Mesenteric fat pad (tissue), 1 donor: ENCODE measurements at places on chromosomes 4 and X.
A peak's percentile ranks its signal among the peaks of the same experiment; 100 is the strongest.

DNA sequence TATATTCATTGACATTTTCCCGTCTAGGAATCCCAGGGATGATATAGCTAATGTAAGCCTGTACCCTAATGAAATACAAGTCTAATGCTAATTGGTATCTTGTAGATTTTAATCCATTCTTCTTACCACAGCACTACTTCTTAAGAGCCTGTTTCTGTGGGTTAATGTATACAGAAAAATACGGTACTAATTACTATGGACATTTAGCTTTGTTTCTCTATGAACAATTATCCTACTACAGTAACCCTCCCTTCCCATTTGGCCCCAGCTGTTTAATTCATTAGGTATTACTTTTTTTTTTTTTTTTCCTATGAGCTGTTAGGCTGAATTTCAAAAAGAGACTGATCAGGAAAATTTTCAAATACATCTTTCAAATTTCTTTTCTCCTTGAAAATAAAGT lies 245.1 kb upstream of the SLC7A11 start:
- DNase-seq, result no peak

GRCh38 chrX:34238896-34239295 lies 106.8 kb upstream of the FAM47A start:
- DNase-seq, result no peak

- no peak for DNase-seq
These were observed 186.7 kb upstream of the NOCT start for GRCh38 chr4:138828926-138829325.

DNA sequence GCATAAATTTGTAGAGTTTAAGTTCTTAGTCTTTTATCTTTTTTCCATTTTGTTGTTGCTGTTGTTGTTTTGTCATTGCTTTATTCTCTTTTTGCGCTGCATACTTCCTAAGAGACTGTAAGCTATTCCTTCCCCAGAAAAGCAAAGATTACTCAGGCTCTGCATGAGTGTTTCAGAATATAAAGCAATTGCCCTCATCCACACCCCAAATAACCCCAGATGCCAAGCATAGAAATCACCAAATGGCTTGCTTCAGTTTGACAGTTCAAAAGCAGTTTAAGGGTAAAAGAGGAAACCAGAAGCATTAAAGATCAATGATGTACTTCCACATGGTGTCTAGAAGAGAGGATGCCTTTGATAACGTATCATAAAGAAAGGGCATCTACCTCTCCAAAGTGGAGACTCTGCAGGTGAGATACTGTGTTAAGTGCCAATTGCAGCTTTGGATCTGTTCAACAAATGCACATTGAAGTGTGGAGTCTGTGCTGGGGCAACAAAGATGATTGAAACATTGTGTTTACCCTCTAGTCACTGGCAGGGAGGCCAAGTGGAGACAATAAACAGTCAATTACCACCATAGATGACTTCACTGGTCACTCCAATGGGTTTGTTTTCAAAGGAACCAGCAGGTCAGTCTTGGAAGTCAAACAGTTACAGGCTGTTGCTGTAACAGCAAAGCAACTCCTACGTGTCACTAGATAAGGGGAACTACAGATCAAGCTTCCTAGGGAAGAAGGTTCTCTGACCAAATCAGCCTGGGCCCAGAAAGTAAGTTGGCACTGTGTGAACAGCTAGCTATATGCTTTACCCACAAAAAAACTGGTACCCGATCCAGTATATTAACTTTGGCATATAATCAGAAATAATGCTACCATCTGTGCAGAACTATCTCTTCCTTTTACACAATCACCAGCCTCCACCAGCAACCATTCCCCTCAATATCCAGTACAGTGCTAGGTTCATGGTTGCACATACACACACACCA lies 40.6 kb upstream of the IL21 start:
- DNase-seq, result no peak

DNA sequence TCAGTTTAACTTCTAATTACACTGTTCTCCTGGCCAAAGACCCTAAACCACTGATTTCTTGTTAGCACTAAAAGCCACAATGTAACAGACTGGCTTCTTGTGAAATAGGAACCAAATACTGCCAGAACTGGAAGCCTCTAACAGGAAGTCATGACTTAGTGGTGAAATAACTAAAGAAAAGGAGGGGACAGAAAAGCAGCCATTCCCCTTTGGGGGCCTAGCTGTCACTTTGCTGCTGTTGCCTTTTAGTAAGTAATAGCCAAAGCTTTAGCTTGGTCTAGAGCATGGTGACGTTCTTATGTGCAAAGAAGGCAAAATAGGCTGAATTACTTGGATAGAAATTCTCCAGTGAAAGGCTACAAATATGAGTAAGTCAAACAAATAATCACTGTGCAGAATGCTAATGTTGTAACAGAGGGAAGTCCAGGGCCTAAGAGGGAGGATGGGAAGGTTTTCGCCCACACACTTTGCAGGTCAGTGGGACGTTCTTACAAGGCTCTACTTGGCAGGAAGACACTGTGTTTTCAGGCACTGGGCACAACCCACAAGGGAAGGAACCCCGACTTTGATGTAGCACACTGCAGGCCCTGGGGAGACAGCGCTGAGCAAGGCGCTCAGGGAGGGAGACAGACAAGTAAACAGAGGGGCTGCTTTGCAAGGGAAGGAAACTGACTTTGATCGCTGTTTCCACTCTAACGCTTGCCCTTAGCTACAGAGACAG lies 16.7 kb downstream of the GAB3 start:
- DNase-seq, result no peak

DNA sequence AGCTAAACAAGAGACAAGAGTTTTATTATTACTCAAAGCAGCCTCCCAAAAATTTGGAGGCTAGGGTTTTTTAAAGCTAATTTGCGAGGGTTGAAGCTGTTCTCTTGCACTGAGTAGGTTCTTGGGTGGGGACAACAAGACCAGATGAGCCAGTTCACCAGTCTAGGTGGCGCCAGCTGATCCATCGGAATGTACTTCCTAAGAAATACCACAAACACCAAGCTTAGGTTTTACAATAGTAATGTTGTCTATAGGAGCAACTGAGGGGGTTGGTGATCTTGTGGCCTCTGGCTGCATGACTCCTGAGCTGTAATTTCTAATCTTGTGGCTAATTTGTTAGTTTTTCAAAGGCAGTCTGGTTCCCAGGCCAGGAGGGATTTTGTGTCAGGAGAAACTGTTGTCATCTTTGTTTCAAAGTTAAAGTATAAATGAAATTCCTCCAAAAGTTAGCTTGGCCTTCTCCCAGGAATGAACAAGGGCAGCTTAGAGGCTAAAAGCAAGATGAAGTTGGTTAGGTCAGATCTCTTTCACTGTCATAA lies 130.6 kb downstream of the SLC7A11 start:
- no peak for DNase-seq

DNA sequence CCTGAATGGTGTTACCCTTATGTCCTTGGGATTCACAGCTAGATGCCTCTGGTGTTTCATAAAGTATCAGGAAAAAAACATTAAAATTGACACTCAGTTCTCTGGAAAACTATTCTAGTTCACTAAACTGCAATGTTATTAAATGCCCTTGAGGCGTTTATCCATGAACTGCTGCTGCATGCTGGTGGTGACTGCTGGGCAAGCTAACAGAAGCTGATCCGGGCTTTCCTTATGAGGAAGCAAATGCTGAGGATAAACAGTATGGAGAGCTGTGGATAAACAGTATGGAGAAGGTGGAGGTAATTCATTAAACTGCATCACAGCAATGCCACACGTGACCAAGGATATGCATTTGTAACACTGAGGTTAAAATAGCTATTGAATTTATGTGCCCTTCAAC lies 227.0 kb downstream of the NR3C2 start:
- no peak for DNase-seq

- no peak for DNase-seq
These were observed 91.1 kb upstream of the SMAD1 start for GRCh38 chr4:145390571-145390970.

DNA sequence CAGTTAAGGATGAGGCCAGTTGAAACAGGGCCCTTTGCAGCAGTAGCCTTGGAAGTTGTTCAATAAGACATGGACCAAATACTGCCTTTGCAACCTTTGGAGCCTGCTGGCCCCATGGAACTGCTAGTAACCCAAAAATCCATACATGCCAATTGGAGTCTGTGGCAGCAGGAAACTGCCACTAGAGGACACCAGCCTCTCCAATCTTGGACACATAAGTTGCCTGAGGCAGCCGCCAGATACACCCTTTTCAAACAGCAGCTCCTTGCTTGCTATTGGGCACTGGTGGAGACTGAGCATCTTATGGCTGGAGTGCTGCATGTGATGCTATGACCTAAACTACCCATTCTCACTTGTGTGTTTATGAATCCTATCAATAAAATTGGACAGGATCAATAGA lies 14.8 kb upstream of the LAP3 start:
- DNase-seq, result no peak

DNA sequence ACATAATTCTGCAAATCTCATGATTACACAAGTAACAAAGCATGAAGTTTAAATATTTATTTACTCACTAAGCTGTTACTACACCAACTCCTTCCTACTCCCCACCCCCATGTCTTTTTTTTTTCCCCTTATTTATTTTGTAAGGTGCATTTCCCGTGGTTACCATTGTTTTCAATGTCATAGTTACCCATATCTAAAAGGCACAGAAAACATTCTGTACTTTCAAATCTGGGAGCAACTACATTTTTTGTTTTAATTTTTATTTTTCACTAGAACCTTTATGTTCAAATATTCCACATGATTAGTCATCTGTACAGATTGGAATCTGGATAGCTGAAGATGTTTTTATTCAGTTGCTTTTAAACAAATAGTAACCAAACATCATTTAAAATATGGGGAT lies 62.8 kb downstream of the PPP3CA start:
- DNase-seq, result no peak

DNA sequence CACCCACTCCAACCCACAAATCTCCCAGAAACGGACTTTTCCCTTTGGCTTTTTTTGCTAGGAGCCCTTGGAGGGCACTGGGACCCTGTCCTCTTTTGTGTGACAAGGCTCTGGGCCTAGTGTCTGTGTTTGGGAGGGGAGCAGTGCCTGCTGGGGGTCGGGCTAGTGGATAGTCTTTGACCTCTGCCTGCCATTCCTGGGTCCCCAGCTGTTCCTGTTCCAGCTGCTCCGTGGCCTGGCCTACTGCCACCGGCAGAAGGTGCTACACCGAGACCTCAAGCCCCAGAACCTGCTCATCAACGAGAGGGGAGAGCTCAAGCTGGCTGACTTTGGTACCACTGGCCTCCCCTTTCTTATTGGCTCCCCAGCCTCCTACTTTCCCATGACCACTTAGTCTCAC lies 6.7 kb upstream of the USP11 start:
- DNase-seq, result peak; percentile 82

- DNase-seq, result no peak
These were observed 30.8 kb downstream of the CPLX1 start for GRCh38 chr4:794900-795725.

DNA sequence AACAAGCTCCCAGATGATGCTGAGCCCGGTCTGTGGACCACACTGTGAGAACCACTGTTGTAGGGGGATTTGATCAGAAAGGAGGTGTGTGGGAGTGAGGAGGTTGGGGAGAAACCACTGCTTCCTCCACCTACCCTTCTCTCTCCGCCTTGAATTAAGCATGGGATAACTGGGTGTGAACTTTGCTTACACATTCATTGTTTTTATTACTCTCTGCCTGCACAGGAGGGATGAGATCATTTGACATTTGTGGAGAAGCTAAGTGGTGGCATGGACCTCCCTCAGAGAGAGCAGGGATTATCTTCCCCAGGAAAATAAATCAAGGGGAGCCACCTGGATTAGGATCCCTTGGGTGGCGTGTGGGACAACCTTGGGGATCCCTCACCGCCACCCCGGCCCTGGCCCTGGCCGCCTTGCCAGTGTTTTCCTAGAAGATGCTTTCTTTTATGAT lies 212.1 kb upstream of the ATP6AP2 start:
- DNase-seq, result no peak

- DNase-seq, result no peak
These were observed 180.6 kb downstream of the OPHN1 start for GRCh38 chrX:68252664-68253063.

DNA sequence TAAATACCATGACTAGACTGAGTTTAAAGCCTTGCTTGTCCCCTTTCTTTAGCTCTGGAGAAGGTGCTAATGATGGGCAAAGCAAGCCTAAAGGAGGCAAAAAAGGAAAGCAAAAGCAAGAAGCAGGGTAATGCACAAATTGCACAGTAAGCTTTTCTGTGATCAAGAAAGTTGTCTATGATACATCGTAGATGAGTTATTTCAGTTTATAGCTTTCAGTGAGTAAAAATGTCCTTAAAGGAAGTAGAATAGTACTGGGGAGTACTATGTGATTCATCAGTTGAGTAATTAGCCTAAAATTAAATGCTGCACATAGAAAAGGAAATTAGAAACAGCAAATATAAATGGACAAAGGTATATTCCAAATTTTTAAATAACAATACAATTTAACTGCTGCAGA lies 50.2 kb upstream of the PDE5A start:
- DNase-seq, result no peak

GRCh38 chr4:153084224-153084979 lies 119.8 kb upstream of the TRIM2 start:
- no peak for DNase-seq

- DNase-seq, result no peak
These were observed 8.8 kb downstream of the ENPEP start for GRCh38 chr4:110484767-110485166.

- DNase-seq, result no peak
These were observed 109.9 kb upstream of the BCOR start for GRCh38 chrX:40207626-40208025.

GRCh38 chr4:71732706-71733105 lies 51.2 kb downstream of the GC start:
- no peak for DNase-seq

DNA sequence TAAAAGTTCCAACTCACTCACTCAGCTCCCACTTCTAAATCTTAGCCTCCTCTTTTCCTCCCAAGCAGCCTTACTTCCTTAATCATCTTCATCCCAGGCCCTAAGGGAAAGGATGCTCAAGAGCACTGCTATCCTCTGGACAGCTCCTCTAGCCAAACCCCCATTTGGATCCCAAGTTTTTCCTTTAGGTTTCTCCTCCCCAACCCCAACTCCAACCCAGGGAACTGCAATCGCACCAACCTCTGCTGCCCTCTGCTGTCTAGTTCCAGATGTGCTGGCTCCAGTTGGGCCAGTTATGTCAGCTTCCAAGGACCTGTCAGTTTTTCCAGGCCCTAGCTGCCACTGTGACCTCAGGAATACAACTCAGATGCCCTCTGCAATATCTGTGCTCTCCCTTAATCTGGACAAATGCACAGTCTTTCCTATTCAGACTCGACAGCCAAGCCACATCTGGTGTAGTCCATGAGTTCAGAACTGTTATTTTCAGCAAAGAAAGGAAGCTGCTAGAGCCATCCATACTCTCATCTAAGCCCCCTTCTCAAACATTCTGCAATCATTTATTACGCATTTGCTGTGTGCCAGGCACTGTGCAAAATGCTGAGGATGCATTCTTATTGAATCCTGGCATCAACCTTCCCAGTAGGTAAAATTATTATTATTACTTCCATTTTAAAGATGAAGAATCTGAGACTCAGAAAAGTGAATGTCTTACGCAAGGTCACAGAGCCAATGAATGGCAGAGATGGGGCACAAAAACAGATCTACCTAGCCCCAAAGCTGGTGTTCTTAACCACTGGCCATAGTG lies 12.3 kb upstream of the XPNPEP2 start:
- peak; percentile 41 for DNase-seq

DNA sequence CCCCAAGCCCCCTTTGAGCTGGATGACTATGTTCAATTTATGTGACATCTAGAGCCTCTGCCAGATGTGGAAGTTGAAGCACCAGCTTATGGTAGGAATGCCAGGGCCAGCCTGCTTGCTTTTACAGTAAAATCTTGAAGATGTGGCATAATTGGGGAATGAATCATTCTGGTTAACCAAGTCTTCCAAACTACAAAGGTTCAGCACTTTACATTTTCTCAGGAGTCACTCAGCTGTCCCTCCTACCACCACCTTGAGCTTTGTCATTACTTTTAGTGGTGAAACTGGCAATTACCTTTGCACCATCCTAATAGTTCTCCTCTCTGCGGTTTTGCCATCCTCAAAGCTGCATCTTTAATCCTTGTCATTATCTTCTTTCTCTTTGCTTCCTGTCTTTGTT lies 172.2 kb downstream of the HS6ST2 start:
- DNase-seq, result no peak
